ENCODE measurements at places on chromosomes 3 and 15. TPM values are rescaled to one million over a fixed set of nuclear protein-coding genes. Genes with fewer than 3 reads are reported as not detected.

GRCh38 chr15:74024687-74025086 lies 30.2 kb downstream of the PML start:
- DNase-seq, result no peak

GRCh38 chr3:52226229-52226817 lies 878 bp upstream of the TLR9 start:
- DNase-seq, result no peak

DNA sequence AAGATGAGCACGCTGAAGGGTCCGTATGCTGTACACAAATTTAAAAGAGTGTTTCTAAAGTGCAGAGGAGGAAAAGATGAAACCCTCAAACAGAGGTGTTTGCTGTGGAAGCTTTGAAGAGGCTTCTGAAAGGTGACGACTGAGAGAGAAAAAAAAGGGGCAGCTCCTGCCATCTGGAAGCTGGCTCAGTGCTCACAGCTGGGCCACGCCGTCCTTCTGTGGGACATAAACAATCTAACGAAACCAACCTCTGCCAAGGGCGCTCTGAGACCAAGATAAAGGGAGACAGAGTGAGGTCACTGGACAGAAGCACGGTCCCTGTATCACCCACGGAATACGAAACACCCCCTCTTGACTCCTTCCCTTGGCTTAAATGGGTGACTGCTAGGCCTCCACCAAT lies 96.3 kb upstream of the SLC6A6 start:
- DNase-seq, result no peak

GRCh38 chr15:95324656-95325055 lies 1005.8 kb upstream of the NR2F2 start:
- DNase-seq, result no peak

DNA sequence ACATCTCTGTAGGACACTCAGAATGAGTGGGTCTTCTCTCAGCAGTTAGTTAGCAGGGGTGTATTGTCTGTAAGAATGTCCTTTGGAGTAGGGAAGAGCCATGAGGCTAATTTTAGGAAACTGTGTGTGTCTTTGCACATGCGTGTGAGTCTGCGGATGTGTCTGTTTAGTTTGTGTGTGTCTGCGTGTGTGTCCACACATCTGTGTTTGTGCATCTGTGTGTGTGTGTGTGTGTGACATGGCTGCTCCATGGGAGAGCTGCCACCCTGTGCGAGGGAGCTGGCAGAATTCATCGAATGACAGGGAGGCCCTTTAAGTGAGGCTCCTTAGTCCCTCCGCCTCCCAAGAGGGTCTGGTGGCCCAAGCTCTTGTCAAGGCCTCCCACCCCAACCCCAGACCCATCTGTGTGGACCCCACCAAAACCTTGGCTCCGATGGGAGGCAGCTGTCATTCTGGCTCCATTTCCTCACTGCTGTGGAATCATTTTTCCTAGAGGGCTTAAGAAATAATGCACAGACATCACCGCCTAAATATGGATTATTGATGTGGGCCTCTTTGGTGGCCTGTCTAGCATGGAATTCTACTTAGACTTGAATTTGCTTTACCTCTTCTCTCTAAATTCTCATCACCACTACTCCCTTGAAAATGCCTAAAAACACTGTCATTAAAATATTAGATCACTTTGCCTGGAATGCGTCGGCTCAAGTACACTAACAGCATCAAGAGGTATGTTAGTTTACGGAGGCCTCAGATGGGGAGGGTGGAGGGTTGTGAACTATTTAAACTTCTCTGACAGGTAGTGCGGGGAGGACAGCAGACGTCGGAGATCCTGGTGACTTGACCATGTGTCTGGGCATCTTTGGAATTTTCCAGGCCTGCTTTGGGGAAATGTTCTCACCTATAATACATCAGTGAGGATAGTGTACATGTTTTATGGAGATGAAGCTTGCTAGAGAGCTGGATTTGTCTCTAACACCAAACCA lies 9.4 kb downstream of the ESYT3 start:
- DNase-seq, result no peak

- peak; percentile 61 for DNase-seq
Observed at GRCh38 chr15:50148362-50148963, 29.4 kb upstream of the ATP8B4 start.

GRCh38 chr3:53754325-53754724 lies 91.9 kb downstream of the CHDH start:
- DNase-seq, result no peak

DNA sequence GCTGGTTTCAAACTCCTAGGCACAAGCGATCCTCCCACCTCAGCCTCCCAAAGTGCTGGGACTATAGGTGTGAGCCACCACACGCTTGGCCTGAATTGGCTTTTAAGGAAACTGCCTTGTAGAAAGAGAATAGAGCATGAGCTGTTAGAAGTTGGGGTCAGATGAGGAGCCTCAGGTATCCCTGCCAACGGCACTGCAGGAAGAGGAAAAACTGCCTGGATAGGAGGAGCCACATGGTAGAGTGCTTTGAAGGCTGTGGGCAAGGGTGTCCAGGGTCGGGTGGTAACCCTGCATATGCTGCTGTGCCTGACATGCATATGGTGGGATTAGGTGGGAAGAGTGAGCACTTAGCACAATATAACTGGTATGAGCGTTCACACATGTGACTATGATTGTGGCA lies 55.0 kb downstream of the BSN start:
- no peak for DNase-seq

DNA sequence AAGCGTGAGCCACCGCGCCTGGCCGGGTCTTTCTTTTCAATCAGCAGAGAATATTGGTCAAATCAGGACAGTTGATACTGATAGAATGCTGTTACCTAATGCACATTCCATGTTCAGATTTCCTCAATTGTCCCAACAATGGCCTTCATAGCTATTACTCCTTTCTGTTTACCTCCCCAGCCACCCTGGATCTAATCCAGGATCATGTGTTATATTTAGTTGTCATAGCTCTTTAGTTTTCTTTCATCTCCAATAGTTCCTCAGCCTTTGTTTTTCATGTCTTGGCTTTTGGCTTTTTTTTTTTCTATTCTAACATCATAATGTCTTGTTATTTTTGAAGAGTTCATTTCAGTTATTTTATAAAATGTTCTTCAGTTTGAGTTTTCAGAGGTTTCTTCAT lies 14.6 kb downstream of the USP3 start:
- no peak for DNase-seq

DNA sequence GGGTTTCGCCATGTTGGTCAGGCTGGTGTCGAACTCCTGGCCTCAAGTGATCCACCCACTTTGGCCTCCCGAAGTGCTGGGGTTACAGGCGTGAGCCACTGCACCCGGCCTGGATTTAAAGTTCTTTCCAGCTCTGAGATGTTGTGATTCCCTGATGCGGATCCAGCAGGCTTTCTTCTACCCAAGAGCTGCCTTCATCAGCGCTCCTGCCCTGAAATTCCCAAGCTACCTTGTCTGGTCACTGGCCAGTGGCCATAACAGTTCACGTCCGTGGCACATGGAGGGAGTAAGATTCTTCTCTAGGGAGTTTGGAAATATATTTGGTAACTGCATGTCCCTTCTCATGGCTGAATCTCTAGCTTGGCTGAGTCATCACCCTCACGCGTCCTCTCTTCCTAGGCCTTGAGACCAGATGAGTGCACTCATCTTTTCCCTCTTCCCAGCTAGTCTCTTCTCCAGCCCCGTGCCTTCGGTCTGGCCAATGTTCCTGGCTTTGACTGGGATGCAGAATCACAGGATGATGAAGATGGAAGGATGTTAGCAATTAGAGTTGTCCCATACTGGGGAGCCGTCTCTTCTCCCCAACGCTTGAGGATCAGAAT lies 29.8 kb upstream of the APOD start:
- DNase-seq, result no peak

DNA sequence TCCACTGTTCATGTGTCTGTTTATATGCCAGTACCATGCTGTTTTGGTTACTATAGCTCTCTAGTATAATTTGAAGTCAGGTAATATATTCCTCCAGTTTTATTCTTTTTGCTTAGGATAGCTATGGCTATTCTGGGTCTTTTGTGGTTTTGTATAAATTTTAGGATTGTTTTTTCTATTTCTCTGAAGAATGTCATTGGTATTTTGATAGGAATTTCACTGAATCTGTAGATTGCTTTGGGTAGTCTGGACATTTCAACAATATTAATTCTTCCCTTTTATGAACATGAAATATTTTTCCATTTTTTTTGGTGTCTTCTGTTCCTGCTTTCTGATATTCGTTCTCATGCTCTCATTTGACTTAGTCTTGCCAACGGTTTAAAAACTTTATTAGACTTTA lies 39.6 kb downstream of the GREM1 start:
- DNase-seq, result no peak

GRCh38 chr3:195102609-195103467 lies 168.1 kb downstream of the XXYLT1 start:
- DNase-seq, result peak; percentile 44

Gene ARHGAP11A
- total RNA-seq, result 49.6 TPM

Gene ADCY5
- total RNA-seq, result 0.20 TPM

Gene OR5K2
- not detected for total RNA-seq

Gene ARIH2
- total RNA-seq, result 88.3 TPM
